Fibroblast of the aortic adventitia (primary cell): ENCODE measurements at places on chromosomes 11 and 22. TPM values are rescaled to one million over a fixed set of nuclear protein-coding genes. Genes with fewer than 3 reads are reported as not detected.

FDXACB1 gene
- total RNA-seq, result 0.98 and 3.7 TPM in 2 replicates

MRPL11 gene
- total RNA-seq, result 39.4 and 40.0 TPM in 2 replicates

FANCF gene
- total RNA-seq, result 8.9 and 12.8 TPM in 2 replicates

GRCh38 chr11:123457187-123457770 lies 27.2 kb downstream of the GRAMD1B start:
- peak; percentile 39 for DNase-seq

GRCh38 chr11:10986006-10986405 lies 128.2 kb upstream of the ZBED5 start:
- DNase-seq, result no peak

GRCh38 chr11:69862797-69863543 lies 43.8 kb upstream of the FGF3 start:
- DNase-seq, result no peak

- DNase-seq, result no peak
These were observed 1.1 kb downstream of the FCHSD2 start for GRCh38 chr11:73141031-73141308.

DNA sequence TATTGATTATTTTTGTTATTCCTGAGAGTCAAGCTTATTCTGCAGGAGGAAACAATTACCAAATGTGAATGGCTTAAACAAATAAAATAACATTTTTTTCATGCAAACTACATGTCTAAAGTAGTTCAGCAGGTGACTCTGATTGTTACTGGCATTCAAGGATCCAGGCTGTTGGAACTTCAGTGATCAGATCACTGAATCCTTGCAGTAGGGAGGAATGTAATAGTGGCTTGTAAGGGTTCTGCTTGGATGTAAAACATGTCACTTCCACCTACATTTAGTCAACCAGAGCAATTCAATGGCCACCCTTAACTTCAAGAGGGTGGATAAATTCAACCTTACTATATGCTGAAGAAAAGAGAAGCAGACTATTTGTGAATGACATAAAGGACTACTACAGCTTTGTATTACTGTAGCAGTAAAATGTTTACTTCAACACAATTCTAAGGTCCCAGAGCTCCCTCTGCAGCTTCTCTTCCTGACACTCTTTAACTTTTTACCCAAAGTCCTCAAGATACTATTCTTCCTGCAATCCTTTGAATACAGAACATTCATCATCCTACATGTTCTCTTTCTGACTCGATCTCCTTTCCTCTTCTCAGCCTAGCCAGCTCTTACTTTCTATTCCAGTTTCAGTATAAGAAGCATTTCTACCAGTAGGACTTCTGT lies 284.0 kb downstream of the LRRC4C start:
- no peak for DNase-seq

MYRF gene
- 0.16 and 0.18 TPM in 2 replicates for total RNA-seq

GRCh38 chr11:59818572-59818971 lies 8.0 kb upstream of the MRPL16 start:
- no peak for DNase-seq

OR52W1 gene
- total RNA-seq, result not detected in 2 replicates

DNA sequence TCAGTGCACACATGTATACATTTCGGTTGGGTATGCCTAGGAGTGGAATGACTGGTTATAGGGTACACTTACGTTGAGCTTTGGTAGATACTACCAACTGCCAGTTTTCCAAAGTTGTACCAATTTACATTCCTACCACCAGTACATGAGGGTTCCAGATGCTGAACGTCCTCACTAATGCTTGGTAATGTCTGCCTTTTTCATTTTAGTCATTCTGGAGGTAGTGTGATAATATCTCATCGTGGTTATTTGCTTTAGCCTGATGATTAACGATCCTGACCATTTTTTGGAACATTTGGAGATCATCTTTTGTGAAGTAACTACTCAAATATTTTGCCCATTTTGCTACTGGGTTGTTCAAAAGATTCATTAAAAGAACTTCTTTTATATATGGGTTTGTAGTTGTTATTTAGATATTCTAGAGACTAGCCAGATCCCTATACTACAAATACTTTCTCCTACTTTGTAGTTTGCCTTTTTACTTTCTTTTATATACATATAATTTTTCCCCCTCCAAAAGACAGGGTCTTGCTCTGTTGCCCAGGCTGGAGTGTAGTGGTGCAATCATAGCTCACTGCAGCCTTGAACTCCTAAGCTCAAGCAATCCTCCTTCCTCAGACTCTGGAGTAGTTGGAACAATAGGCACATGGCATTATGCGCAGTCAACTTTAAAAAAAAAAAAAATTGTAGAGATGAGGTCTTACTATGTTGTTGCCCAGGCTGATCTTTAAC lies 62.1 kb downstream of the RBFOX2 start:
- no peak for DNase-seq

DNA sequence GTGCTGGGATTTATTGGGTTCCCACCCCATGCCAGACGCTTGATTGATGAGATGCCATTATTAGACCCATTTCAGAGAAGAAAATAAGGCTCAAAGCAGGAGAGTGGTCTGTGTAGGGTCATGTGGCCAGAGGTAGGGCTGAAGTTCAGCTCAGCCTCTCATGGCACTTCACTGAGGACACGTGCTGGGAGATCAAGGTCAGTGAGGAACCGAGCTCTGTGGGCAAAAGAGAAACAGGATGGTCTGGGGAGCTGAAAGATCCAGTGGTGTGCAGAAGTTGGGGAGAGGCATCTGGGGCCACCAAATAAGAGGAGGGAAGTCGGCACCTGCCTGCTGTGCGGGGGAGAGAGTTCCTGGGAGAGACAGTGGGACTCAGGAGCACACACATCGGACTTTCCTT lies 19.6 kb downstream of the RHOD start:
- DNase-seq, result no peak

DNA sequence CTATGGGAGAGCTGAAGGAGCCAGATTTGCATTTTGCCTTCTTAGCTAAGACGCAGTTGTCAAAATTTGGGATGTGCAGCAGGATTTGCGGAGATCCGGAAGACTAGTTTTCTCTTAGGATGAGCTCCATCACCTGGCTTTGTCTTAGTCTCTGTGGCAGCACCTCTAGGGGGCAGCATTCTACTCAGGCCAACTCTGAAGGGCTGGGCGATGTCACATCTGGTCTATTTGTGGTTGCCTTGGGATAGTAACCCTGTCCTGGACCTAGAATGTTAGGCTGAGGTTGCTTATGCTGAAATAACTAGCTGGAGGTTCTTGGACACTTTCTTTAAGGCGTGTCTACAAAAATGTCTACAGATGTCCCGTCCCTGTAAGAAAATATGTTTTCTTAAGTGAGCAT lies 116.2 kb downstream of the FAT3 start:
- peak; percentile 5 for DNase-seq

DNA sequence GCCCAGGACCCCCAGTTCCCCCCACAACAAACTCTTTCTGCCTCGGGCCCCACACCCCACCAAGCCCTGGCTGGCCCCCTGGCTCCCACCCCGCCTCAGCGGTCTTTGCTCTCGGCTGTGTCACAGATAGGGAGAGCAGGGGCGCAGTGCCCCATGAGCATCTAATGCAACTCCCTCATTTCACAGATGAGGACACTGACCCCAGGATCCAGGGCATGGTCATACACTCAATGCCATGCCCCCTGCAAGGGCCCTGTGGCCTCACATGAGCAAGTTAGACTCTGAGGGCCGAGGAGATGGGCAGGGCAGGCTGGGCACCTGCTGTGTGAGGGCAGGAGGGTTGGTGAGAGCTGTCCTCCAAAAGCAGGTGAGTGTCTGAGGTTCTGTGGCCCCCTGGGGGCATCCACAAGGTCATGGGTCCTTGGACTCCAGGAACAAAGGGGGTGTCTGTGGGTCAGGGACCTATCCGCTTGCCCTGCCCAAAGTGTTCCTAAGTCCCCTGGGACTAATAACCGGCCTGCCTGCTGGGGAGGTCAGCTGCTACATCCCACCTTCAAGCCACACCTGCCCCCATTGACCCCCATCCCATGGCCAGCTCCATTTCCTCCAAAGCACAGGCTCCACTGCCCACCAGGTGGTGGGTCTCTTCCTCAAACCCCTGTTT lies 2.5 kb downstream of the MIF start:
- no peak for DNase-seq

- peak; percentile 42 for DNase-seq
These were observed 11.9 kb upstream of the SYTL2 start for GRCh38 chr11:85822814-85823213.

DNA sequence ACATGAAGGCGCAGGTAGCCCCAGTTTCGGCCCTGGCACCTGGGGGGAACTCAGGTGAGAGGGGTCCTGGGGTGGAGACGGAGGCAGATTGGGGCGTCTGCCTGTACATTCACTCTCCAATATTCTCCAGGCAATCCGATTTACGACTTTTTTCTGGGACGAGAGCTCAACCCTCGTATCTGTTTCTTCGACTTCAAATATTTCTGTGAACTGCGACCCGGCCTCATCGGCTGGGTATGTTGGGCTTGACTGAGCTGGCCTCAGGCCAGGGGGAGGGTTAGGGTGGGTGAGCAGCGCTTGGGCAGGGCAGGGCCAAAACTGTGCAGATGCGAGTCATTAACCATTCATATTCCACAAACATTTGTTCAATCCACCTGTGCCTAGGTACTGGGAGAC lies 1.7 kb downstream of the TM7SF2 start:
- no peak for DNase-seq

DNA sequence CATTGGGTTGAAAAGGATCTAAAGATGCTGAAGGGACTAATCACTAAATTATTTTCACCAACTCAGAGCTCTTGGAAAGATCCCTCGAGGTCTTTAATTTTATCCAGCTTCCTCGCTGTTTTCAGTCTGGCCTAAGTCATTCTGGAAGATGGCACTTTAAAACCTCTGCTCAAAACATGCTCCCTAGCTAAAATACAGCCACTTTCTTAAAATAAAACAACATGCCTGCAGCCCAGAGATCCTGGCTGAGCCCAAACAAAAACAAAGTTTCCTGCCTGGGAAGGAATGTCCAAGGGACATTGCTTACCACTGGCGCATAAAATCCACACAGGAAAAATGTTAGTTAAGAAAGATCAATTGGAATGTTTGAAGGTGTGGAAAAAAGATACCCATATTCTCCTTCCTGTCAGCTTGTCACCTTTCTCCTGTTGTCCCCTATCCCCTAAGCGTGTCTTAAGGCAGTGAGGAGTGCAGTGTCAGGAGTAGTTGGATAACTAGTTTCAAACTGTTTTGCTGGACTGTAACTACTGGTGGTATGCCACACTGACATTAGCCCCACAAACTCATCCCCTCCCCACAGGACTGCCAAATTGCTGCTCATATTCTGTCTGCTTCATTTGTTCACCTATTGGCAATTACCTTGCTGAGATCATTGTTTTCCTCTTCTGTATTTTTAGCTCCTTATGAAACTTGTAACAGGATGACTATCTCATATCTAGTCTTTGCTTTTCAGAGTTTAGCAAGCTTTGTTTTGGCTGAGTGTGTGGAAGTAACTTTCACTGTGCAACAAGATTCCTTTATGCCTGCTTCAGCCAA lies 108.3 kb upstream of the SESN3 start:
- DNase-seq, result peak; percentile 39

PDGFD gene
- 32.4 and 37.4 TPM in 2 replicates for total RNA-seq

- DNase-seq, result no peak
These were observed 496.9 kb downstream of the SOX6 start for GRCh38 chr11:15859411-15859810.

GRCh38 chr11:111938687-111939160 lies 1.6 kb downstream of the DIXDC1 start:
- DNase-seq, result peak; percentile 37

DNA sequence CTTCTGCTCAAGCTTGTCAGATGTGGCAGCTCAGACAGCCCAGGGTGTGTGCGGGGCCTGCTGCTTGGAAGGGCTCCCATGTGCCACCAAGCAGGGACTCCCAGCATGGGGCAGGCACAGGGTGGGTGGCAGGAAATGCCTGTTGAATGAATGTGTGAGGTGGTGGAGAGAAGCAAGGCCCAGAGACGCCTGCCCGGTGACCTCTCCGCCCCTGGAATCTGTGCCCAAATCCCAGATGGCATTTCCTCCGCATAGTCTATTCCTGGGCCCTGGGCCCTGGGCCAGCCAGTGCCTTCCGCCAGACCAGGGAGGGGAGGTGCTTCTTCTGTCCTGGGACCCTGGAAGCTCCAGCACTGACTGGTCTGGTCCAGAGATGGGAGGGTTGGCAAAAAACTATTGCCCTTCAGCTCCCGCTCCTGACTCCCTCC lies 3.7 kb downstream of the CST6 start:
- peak; percentile 43 for DNase-seq

DNA sequence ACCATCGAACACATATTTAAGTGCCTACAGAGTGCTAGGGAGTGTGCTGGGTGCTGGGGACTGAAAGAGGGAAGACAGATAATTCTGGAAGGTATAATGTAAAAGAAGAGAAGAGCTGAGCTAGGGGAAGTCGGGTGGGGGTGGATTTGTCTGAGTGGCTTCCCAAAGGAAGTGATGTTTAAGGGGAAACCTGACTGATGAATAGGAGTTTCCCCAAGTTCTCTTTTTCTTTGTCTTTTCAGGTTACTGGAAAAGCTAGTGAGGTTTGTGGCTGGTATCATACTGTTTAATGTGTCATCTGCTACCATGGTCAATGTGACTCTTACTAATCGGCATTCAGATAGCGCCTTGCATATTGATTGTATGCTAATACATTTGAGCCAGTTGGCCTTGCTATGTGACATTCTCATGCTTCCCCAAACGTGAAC lies 151.6 kb upstream of the MTMR2 start:
- no peak for DNase-seq

GRCh38 chr11:73852049-73852448 lies 24.6 kb downstream of the COA4 start:
- DNase-seq, result no peak

DNA sequence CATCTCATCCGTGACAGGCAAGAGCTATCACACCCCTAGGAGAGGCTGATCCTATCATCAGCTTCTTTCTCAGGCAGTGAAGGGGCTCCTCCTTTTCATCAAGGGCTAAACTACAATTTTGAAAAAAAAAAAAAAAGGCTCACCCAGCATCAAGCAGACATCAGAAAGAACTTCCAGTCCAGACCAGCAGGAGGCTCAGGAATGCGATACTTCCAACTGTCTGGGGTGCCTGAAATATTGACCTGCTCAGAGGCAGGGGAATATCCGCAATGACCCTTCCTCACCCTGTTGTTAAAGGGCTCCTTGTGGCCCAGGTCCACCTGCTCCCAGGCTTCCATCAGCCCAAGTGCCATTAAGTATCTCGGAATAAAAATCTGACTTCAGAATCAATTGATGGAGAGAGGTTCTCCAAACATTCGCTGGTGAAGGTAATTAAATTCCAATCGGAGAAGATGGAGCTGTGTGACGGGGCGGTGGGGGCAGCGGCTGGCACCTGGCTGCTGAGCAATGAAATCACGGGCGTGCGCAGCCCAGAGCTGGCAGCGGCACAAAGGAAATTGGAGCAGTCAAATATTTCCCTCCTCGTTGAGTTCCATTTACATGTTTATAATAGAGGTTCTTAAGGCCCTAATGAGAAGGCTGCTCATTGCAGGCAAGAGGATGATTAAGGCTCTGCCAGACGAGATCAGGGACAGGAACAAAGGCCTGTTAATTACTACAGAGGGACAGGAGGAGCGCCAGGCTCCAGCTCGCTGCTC lies 69.0 kb upstream of the THY1 start:
- DNase-seq, result peak; percentile 48

LRRC74B gene
- total RNA-seq, result not detected in 2 replicates

GRCh38 chr11:87575088-87575487 lies 537.4 kb downstream of the TMEM135 start:
- no peak for DNase-seq
